ENCODE measurements at places on chromosomes 3 and 15. TPM values are rescaled to one million over a fixed set of nuclear protein-coding genes. Genes with fewer than 3 reads are reported as not detected.

DNA sequence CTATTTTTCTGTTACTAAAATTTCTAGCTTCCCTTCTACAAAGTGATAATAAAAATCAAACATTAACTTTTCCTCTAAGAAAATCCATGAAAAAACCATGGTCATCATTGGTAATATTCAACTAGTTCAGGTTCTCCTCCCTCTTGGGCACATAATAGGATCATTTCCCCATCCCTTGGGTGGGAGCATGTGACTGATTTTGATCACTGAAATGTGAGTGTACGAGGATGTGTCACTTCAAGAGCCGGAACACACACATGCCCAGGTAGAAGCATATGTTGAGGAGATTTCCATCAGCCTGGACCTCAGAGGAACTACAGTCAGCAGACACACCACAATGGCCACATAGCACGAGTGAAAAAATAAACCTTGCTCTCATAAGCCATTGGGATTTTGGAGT lies 36.1 kb downstream of the AP3S2 start:
- no peak for DNase-seq

DNA sequence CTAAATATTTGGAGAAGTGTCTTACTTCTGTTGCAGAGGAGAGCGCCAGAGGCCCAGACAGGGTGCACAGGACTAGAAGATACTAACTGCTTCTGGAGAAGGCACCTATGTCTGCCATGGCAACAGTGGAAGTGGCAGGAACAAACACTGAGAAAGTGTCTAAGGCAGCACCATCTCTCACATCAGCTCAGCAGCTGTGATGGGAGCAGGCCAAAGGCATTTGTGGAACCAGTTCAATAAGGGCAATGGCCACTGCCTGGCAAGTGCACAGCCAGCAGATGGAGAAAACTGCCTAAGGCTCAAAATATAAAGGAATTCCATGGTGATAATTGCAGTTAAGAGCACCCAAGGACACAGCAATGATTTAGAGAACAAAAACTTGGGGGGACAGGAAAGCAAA lies 563.0 kb upstream of the CCDC54 start:
- DNase-seq = peak; percentile 13

DNA sequence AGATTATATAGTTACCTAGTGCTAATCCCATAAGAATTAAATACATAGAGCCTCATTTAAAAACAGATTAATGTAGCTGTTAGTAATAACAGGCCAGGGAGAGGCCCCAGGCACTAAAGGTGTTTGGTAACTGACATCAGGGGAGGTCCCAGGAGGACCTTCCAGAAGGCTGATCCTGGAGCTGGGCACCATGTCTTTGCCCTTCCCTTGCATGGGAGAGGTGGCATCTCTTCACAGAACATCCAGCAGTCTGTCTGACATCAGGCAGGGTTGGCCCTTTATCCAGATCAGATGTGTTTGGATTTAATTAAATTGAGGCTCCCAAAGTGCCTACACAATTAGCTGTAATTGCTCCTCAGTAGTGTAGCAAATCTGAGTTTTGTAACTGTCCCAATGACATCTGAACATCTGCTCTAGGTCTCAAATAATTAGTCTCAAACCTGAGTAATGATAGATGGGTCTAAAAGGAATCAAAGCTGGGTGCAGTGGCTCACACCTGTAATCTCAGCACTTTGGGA lies 53.0 kb downstream of the RLBP1 start:
- no peak for DNase-seq

- DNase-seq = no peak
Measured at GRCh38 chr15:52008698-52009434, 10.2 kb upstream of the MAPK6 start.

- DNase-seq = no peak
Measured at GRCh38 chr15:92117261-92117731, 263.8 kb downstream of the SLCO3A1 start.

GRCh38 chr15:67520321-67521028 lies 456 bp upstream of the C15orf61 start:
- DNase-seq = no peak

DNA sequence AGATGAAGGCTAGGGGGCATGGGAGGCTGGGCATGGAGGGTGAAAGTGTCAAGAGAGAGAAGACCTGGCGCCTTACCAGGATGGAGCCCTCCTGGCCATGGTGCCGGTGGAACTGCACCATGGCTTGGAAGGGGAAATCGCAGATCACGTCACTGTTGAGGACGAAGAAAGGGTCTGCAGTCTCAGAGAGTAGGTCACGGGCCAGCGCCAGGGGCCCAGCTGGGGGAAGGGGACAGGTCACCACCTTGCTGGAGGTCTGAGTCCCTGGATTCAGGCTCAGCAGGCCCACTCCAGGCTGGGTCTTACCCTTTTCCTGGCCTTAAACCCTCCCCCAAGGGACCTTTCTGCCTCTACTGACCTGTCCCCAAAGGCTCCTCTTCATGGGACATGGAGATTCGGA lies 855 bp downstream of the GMPPB start:
- no peak for DNase-seq

DNA sequence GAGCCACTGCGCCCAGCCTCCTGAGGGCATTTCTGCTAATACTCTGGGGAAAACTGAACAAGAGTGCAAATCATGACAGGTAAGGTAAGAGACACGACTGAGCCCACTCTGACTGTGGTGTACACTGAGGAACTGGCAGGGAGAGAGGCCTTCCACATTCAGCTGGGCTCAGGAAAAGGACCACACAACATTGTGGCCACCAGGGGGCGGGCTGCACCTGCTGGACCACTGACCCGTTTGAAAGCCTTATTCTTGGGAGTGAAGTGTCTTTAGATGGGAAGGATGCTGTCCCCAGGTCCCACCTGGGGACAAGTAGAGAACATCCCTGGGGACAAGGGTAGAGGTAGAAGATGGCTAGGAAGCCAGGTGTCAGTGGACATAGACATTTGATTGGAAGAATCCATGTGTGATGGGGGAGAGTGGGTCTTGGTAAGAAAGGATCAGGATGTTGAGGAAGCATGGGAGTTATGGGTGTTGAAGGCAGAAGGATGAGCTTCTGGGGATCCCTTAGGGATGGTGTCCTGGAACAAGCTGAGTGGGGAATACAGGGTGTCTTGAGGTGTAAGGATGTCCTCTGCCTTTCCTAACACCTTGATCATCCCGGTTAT lies 6.2 kb upstream of the CTDSPL start:
- DNase-seq = peak; percentile 92

DNA sequence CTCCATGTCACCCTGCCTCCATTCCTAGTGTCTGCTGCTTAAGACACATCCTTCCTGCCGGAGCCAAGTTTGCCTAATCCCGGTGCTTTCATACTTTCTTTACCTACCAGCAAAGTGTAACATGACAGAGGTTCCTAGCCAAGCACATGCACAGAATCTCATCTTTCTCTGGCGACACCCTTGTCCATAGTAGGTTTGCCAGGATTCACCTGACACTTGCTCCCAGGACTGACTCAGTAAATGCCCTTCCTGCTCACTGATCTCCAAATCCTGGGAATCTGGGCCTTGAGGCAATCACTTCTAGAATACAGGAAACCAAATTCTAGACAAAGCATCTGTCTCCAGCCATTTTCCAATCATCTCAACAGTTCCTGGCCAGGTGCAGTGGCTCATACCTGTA lies 10.2 kb upstream of the NR2E3 start:
- DNase-seq = no peak

DNA sequence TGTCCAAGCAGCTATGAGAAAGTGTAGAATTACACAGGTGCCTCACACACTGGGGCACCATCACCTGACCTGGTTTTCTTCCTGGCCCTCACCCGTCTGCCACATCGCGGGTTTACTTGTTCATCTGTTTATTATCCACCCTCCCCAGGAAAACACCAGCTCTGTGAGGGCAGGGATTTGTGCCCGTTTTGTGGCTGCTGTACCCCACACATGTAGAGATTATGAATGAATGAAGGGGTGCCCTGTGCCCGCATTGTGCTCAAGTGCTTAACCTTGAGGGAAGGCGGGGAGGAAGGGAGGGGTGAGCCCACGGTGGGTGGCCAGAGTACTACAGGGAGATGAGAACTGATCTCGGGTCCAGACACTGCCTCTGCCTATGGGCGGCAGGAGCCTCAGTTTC lies 108.4 kb downstream of the WNT7A start:
- no peak for DNase-seq

BCL2A1 gene
- total RNA-seq = not detected

CAMKV gene
- 518 TPM for total RNA-seq

CX3CR1 gene
- total RNA-seq = not detected

ASB14 gene
- total RNA-seq = not detected

IL5RA gene
- not detected for total RNA-seq

All from glutamatergic neuron (in vitro differentiated cells).